Stimulated activated CD8-positive, alpha-beta memory T cell treated with anti-CD3 and anti-CD28 coated beads, Interleukin-15, amount 100 ng/mL, for 24 hours (primary cell): ENCODE measurements at places on chromosomes 16 and 17.

- no peak for DNase-seq
These were observed 1.2 kb downstream of the CBX4 start for GRCh38 chr17:79837888-79838521.

GRCh38 chr17:64306850-64307463, 43.9 kb upstream of the TEX2 start:
- DNase-seq = peak; percentile 36

DNA sequence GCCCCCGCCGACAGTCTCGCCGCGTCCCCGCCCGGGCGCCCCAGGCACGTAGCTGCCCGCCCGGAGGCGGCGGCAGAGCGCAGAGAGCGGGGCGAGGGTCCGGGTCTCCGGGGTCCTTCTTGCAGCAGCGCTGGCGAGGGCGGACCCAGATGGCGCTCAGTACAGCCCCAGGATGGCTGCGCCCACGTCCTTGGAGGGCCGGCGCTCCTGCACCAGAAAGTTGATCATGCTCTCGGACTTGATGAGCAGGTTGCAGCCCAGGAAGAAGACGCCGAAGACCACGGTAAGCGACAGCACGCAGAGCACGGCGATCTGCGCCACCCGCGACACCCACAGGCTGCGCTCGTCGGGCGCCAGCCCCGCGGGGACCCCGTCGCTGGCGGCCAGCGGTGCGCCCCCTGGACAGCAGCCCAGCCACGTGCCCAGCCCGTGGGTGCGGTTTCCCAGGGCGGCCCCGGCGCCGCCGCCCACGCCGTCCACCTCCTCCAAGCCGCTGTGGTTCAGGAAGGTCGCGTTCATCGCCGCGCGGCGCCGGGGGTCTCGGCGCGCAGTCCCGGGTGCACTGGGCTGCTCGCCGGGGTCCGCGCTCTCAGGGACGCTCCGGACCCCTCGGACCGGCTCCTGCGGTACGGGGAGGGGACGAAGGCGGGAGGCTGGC, 435 bp downstream of the RPRML start:
- DNase-seq = no peak

- DNase-seq = no peak
These were observed 104.3 kb upstream of the HLF start for GRCh38 chr17:55160501-55160900.

DNA sequence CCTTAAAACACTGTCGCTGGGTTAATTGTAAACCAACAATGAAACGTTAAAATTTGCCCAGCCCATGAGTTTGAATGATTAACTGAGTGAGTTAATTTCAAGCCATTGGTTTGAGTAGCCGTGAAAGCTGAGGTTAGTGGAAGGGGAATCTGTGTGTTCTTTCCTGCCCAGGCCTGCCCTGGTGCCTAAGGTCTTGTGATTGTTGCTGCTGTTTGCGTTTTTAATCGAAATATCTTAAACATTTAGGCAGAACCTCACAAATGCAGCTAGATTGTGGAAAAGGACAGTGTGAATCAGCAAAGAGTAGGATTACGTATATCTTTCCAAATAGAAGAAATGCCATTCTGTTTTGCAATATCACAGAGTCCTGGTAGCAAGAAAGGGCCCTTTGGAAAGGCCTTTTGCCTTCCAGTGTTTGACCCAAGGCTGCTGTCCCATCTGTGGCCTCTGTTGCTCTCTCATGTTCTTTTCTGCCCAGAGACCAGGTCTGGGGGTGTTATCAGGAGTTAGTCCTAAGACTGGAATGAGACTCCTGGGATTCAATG, 113.8 kb downstream of the MSI2 start:
- DNase-seq = no peak

- DNase-seq = no peak
These were observed 15.6 kb upstream of the PDK2 start for GRCh38 chr17:50079334-50080095.

- DNase-seq = no peak
These were observed 40.7 kb downstream of the CUEDC1 start for GRCh38 chr17:57914273-57915142.

- no peak for DNase-seq
These were observed 789 bp downstream of the ITPRIPL2 start for GRCh38 chr16:19114359-19115147.

- no peak for DNase-seq
These were observed 8.6 kb downstream of the ZNRF1 start for GRCh38 chr16:75007443-75007842.

DNA sequence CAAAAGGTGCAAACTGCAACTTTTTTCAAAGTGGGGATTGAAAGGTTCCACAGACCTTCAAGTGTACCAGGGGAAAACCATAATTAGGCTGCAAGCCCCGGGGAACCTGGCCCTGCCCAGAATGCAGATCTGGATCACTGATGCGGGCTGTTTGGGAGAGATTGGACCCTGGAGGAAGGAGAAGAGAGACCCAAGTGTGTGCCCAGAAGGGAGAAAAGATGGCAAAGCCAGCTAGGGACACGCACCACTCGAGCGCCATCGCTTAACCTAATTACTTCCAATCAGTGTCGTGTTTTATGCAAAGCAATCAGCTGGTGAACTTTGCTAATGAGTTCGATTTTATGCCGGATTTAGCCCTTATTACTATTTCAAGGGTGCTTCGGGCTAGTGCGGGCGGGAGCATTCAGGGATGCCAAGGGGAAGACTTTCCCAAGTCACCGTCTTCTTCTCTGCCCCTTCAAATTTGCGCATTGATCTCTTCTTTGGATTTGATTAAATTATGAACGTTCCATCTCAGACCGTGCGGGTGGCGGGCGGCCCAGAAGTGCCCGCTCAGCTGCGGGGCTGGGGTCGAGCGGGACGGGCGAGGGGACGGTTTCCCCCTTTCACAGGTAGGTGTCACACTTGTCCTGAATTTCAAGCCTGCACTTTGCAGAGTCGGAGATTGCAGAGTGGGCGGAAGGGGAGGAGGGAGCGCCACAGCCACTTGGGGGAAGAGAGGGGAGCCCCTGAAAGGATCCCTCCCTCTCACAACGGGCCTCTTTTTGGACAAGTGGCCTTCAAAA, 4.0 kb downstream of the IRX5 start:
- DNase-seq = no peak

DNA sequence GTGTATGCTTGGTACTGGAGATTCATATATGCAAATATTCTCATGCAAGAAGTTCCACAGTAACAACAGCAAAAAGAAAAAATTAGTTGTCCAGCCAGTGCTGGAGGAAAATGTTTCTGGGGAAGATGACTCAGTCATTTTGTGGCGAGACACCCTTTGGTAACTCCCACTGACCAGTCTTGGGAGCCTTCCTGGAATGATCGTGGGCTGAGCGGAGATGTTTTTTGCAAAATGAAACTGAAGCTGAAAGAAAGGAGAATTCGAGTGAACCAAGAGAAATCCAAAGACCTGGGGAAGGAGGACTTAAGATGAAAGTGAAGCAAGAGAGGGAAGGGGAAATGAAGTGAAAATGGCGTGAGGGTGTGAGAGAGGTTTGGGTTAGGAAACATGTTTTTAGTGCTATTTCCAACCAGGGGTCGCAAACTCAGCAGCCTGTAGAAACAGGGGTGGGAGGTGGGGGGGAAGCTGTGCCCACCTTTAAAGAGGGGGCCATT, 5.2 kb downstream of the ITPRIPL2 start:
- no peak for DNase-seq

DNA sequence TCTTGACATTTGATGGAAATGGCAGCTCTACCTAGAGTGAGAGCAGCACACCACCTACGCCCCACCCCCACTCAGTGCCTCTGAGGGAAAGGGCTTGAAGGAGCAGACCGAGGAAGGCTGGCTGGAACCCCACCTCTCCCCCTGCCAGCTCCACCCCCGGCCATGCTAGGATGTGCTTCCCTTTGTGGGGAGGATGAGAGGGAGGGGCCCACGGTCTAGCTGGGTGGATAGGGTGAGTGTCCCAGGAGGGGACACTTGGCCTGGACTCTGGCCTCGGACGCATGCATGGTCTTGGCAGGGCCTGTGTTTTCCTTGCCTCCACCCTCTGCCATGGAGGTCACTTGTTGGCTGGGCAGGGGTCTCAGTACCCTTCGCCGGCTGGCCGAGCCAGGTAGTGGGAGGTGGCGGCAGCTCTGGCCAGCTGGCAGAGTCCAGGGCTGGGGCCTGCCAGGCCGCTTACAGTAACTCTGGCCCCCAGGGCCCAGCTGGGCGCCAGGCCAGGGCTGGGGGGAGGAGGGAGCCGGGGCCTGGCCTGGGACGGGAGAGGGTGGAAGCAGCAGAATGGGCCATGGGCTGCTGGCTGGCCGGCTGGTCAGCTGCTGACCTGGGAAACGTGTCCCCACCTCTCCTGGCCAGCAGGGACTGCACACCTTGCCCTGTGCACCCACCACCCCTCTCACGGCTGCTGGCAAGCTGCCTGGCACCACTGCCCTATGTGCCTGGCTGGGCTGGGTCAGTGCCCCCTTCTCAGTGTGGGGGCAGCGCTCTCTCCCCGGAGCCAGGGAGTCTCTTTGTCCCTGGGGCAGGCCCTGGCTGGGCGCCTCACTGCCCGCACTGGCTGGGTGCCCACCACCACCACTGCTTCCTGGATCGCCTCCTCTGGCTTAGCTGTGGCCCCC, 23.0 kb downstream of the RARA start:
- no peak for DNase-seq

DNA sequence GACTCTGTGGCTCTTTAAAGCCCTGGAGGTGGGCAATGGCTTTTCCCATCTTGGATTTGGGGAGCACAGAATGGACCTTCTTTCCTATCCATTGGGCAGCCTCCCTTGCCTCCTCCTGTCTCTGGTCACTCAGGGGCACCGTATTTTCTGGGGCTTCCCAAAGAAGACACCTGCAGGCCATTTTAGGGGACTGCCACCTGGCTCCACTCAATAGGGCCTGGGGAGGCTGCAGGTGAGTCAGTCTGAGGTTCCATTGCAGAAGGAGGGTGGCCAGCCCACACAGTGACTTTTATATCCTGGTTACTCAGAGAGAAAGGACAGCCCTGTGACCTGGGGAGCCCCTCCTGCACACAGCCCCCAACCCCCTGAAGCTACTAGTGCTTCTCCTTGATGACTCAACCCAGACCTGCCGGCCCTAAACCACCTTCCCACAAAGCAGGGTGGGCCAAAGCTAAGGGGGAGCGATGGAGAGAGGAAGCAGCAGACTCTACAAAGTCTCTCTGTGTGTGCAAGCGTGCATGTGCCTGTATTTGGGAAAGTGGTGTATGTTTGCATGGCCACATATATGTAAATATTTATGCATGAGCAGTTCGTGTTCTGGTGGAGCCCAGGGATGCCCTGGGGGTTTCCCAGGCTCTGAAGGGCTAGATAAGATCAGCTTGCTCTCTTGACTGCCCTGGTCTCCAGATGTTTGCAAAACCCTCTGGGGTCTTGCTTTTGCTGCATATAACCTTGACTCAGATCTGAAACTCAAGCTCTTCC, 5.0 kb downstream of the CX3CL1 start:
- DNase-seq = no peak

DNA sequence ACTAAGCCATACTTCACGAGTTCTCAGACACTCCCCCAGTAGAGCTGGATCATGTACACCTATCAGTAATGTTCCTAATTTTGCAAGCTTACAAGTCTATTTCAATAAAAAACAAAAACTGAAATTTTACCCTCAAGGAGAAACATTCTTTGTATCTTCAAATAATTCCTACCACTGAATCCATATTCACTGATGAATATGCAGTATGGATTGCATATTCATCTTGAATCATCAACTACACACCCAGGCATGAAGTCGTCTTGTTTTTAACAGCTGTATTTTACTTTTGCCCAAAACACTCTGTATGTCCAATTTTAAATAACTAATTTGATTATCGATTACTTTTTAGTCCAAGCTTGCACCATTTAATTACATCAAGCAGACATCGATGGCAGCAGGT, 31.8 kb downstream of the ZDHHC7 start:
- no peak for DNase-seq

GRCh38 chr16:46808997-46809396, 22.0 kb downstream of the C16orf87 start:
- no peak for DNase-seq

GRCh38 chr17:38871247-38872015, 1.6 kb downstream of the LASP1 start:
- DNase-seq = no peak

- no peak for DNase-seq
These were observed 181.9 kb upstream of the CACNG5 start for GRCh38 chr17:66652840-66653507.

DNA sequence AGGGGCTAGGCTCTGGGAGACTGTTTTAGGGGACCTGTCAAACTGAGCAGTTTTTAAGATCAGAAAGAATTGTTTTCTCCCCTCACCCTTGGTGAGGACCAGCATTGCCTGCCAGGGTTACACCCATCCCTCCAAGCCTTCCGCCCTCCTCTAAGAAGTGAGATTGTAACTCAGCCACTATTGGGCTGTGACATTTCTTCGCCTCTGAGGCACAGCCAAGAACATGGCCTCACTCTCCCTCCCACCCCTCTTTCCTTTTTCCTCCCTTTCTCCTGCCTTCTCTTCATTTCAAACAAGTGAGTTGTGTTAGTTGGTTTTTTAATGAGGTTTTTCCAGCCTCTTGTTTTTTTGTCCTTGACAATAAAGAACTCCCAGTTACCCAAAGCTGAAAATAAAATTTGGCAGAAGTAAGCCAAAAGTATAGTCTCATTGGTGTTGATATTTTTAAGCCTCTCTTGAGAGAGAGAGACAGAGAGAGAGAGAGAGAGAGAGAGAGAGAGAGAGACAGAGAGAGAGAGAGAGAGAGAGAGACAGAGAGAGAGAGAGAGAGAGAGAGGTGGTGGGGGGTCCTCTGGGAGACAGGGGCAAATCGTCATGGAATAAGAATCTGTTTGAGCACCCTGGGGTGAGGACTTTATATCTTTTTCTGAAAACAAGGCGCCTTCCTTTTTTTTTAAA, 77.2 kb upstream of the TBX2 start:
- no peak for DNase-seq
